Regular cardiac myocyte (primary cell): ENCODE measurements at places on chromosomes 7 and 10. TPM values are rescaled to one million over a fixed set of nuclear protein-coding genes. Genes with fewer than 3 reads are reported as not detected.

MALRD1 gene
- 0.28 TPM in 1 of 2 replicates, not detected in the other for total RNA-seq

RBM20 gene
- 0.19 and 0.85 TPM in 2 replicates for total RNA-seq

SPDYE2 gene
- total RNA-seq = not detected in 2 replicates

OPN1SW gene
- total RNA-seq = not detected in 2 replicates

OPALIN gene
- not detected in 2 replicates for total RNA-seq

HTR7 gene
- 8.2 and 11.3 TPM in 2 replicates for total RNA-seq

PNLIPRP1 gene
- not detected in 2 replicates for total RNA-seq

CPA2 gene
- total RNA-seq = not detected in 2 replicates

HOGA1 gene
- total RNA-seq = 0.56 and 0.58 TPM in 2 replicates

CAMK2B gene
- 0.19 and 0.28 TPM in 2 replicates for total RNA-seq

YWHAG gene
- total RNA-seq = 84.0 and 98.3 TPM in 2 replicates

TIMM23B gene
- 17.2 and 17.3 TPM in 2 replicates for total RNA-seq

ERVW-1 gene
- not detected in 2 replicates for total RNA-seq

SPDYE8 gene
- total RNA-seq = not detected in 2 replicates

NODAL gene
- total RNA-seq = not detected in 2 replicates

CNPY1 gene
- total RNA-seq = not detected in 2 replicates

ZNF425 gene
- 3.1 and 3.4 TPM in 2 replicates for total RNA-seq

CHST12 gene
- 2.8 and 6.1 TPM in 2 replicates for total RNA-seq

MOGAT3 gene
- total RNA-seq = not detected in 2 replicates

SFTPD gene
- total RNA-seq = not detected in 2 replicates

SMC3 gene
- 18.9 and 32.4 TPM in 2 replicates for total RNA-seq

MMD2 gene
- total RNA-seq = not detected in 2 replicates

ACTA2 gene
- total RNA-seq = 166 and 961 TPM in 2 replicates

LIPN gene
- total RNA-seq = not detected in 2 replicates

CFAP46 gene
- total RNA-seq = under 0.01 and 0.19 TPM in 2 replicates

PITX3 gene
- under 0.01 TPM in 2 replicates for total RNA-seq

NPY gene
- total RNA-seq = not detected in 2 replicates

GNAT3 gene
- 0.28 and 0.58 TPM in 2 replicates for total RNA-seq

EGR2 gene
- total RNA-seq = 0.58 and 5.9 TPM in 2 replicates

HEPACAM2 gene
- total RNA-seq = 0.28 TPM in 1 of 2 replicates, not detected in the other

RBP3 gene
- not detected in 2 replicates for total RNA-seq

ZNF727 gene
- 0.38 and 1.1 TPM in 2 replicates for total RNA-seq

RADIL gene
- total RNA-seq = 0.38 and 0.56 TPM in 2 replicates

MBL2 gene
- not detected in 2 replicates for total RNA-seq

ITPRID1 gene
- not detected in 2 replicates for total RNA-seq

TMEM176A gene
- not detected in 2 replicates for total RNA-seq

SEMA4G gene
- 0.38 and 0.56 TPM in 2 replicates for total RNA-seq

PNLIP gene
- not detected in 2 replicates for total RNA-seq

ANKIB1 gene
- 52.1 and 93.3 TPM in 2 replicates for total RNA-seq

ST7 gene
- total RNA-seq = 25.5 and 25.7 TPM in 2 replicates

DTX2 gene
- total RNA-seq = 3.1 and 5.6 TPM in 2 replicates

NRP1 gene
- total RNA-seq = 418 and 458 TPM in 2 replicates

WEE2 gene
- total RNA-seq = not detected in 2 replicates

CLRN3 gene
- total RNA-seq = not detected in 2 replicates

ACSM6 gene
- total RNA-seq = not detected in 2 replicates

OR2A7 gene
- total RNA-seq = not detected in 2 replicates

TNS3 gene
- total RNA-seq = 19.0 and 74.7 TPM in 2 replicates

AGR2 gene
- total RNA-seq = not detected in 2 replicates
